ENCODE measurements at places on chromosomes 11 and 22.

DNA sequence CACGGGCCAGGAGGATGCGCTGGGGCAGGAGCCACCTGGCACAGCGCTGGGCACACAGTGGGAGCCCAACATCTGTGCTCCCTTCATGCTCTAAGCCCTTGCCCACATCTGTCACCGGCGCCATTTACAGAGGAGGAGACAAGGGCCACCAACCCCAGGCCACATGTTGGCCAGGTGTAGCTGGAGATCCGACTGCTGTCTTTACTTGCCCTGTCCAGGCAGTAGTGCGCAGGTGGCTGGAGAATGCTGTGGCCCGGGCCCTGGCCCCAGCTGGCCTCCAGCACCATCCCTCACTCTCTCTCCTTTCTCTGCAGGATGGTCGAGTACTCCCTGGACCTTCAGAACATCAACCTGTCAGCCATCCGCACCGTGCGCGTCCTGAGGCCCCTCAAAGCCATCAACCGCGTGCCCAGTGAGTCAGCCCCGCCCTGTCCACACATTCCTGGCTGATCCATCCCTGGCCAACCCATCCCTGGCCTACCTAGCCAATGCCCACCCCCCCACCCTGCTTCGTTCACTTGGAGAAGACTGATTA is 48.5 kb downstream of the CACNA1I start:
- no peak for DNase-seq

DNA sequence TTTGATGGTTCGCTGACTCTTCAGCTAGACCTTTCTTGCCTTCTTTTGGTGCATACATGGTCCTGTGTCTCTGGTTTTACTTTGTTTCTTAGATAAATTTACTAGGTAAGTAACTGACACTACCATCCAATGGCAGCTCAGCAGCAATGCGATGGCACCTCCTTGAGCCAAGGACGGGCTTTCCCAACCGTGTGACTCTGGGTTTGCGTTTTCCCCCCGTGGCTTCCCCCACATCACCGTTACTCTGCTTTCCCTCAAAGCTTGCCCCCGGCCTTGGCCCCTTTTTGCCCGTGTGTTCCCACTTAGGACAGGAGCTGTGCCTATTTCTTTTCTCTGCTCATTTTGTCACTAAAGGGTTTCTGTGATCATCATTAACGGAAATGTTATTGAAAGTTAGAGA is 41.5 kb downstream of the TBC1D22A start:
- DNase-seq, result no peak

- DNase-seq, result no peak
Measured at GRCh38 chr11:65432686-65433582, 10.3 kb downstream of the NEAT1 start.

GRCh38 chr11:13831696-13832095 is 130.8 kb upstream of the SPON1 start:
- DNase-seq, result no peak

- no peak for DNase-seq
Measured at GRCh38 chr11:33557201-33557600, 143.4 kb downstream of the C11orf91 start.

DNA sequence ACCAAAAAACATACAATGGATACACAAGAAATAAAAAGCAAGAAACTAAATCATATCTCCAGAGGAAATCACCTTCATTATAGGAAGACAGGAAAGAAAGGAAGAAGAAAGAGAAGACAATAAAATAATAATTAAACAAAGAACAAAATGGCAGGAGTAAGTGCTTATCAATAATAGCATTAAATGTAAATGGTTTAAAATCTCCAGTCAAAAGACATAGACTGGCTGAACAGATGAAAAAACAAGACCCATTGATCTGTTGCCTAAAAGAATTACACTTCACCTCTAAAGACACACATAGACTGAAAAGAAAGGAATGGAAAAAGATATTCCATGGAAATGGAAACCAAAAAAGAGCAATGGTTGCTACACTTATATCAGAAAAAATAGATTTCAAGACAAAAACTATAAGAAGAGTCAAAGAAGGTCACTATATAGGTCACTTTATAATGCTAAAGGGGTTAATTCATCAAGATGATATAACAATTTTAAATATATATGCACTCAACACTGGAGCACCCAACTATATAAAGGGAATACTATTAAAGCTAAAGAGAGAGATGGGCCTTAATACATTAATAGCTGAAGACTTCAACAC is 118.4 kb upstream of the SESN3 start:
- no peak for DNase-seq

DNA sequence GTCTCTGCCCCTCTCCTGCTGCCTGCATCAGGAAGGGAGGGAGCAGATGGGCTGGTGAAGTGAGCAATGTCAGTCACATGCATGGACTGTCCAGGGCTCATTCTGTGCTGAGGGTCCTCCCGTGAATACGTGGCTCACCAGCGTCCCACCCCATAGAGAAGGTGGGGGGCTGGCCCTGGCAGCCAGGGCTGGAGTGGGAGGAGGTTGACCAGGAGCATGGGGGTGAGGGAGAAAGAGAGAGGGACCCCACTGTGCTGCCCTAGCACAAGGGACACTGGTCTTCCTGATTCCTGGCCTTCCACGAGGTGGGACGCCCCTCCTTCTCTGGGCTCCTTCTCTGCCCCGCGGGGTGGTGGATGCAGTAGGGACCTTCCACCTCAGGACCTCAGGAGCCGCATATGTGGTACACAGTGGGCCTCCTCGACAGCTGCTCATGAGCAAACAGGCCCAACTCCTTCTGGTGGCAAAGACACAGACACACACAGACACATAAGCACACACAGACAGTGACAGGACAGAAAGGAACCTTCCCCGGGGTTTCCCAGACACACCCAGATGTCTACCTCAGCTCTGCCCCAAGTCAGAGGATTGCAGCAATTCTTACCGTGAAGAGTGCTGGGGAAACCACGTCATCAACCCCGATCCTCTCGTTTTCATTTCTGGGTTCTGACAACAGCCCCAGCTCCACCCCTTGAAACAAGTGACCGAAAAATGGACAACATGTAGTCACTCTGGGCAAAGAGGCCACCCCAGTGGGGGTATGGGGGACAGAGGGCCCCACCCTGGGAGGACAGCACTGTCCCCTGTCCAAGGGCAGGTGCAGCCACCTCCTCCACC is 3.6 kb upstream of the APOBEC3A start:
- DNase-seq, result no peak

GRCh38 chr22:20591295-20591645 is 83.9 kb downstream of the MED15 start:
- no peak for DNase-seq

- no peak for DNase-seq
Measured at GRCh38 chr11:33668468-33668825, 32.2 kb downstream of the C11orf91 start.

DNA sequence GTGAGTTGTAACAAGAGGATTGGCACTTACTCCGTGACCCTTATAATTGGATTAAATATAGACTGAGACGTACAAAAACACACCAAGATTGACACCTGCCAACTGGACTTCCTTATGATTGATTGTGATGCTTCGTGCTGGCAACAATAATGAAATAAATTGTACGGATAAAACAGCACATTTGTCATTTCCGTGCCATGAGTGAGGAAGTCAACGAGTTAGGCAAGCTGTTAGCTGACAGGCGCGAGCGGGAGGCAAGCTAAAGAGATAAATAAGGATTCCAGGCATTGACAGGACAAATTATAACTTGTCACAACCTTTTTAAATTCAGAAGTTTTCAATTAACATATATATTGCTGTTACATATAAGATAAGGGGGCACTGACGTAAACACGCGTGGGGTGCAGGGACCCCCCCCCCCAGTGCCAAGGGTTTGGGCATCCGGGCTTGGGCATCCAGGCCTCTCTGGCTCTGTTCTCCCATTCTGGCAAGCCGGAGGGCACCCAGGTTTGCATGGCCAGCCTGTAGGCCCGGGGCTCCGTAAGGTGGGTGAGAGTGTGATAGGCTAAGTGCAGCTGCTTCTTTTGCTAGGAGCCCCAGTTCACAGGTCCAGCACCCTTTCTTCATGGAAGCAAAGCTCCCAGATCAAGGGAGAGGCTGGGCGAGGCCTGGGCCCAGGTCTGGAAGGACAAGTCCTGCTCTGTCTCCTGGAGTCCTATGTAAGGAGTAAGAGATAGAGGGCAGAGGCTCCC is 11.2 kb upstream of the PAX6 start:
- no peak for DNase-seq

Measured in Panc1 (cell line).